Left ventricle myocardium inferior (tissue), 1 donor: ENCODE measurements at places on chromosomes 1 and 21. TPM values are rescaled to one million over a fixed set of nuclear protein-coding genes. Genes with fewer than 3 reads are reported as not detected.
A peak's percentile ranks its signal among the peaks of the same experiment; 100 is the strongest.

DNA sequence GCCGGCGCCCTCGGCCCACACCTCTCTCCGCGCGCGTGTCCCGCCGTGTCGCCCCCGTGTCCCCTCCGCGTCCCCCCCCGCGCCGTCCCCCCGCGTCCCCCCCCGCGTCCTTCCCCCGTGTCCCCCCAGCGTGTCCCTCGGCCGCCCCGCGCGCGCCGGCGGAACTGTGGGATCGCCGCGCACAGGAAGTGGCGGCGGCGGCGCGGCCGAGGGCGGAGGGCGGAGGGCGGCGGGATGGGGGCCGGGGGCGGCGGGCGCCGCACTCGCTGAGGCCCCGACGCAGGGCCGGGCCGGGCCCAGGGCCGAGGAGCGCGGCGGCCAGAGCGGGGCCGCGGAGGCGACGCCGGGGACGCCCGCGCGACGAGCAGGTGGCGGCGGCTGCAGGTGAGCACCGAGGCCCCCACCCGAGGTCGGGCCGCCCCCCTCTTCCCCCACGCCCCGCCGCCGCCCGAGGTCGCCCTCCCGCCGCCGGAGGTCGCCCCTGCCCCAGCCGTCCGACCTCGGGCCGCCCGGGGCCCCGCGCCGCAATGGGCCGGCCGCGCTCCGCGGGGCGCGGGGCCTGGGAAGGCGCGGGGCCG lies at the start of gene AGPAT3:
AGPAT3 (plus strand) TSS at position 262 of the 578 bp plus-strand sequence. CDS start 94,459 bp downstream, outside the sequence.
- peaks cover 67% of the 10 kb centered on the region for H3K4me1 ChIP-seq
- peak within 1 kb of the TSS; percentile 90 for H3K4me3 ChIP-seq
- no peaks in the 10 kb centered on the region for H3K36me3 ChIP-seq
- peak within 1 kb of the TSS; percentile 94 for H3K27ac ChIP-seq
- peak; percentile 36 for DNase-seq

GRCh38 chr1:14614341-14614740 lies 15.9 kb downstream of the KAZN start:
- no peak overlapping the region for H3K27ac ChIP-seq
- H3K4me1 ChIP-seq, result no peaks in the 10 kb centered on the region
- no peak overlapping the region for H3K4me3 ChIP-seq

DNA sequence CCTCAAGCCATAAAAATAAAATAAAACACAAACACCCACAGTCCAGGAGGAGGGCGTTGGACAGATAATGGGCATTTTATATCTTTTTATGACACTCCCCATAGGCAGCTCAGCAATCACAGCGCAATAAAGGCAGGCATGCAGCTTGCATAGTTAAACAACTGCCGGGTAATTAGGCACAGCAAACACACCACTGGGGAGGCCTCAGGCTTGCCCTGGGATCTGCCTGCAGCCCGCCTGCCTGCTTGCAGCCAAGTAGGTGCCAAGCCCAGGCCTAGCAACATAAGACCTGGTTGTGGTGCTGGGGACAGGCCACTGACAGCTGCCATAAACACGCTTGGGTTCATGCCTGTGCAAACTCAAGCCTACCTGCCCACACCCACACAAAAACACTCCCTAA lies 54.2 kb downstream of the DMAP1 start:
- no peak overlapping the region for H3K4me3 ChIP-seq
- no peaks in the 10 kb centered on the region for H3K27me3 ChIP-seq
- peaks cover 12% of the 10 kb centered on the region for H3K4me1 ChIP-seq
- DNase-seq, result no peak

DNA sequence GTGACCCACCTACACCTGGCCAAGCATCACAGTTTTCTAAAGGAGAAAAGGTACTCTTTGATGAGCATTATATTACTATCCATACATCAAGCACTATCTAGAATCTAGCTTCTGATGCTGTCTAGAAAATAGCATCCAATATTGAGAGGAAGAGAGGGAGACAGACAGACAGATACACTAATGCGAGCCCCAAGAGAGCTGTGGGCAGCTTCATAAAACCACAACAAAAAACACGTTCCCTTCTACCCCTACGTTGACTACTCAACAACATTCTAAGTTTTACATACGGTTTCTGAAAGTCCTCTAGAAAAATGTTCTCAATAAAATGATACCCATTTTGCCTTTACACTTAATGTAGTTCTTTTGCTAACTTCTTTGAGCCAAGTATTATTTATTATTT lies 221.8 kb downstream of the SLC45A1 start:
- DNase-seq, result no peak
- no peaks in the 10 kb centered on the region for H3K27me3 ChIP-seq
- H3K4me1 ChIP-seq, result peaks cover 8% of the 10 kb centered on the region
- H3K4me3 ChIP-seq, result no peak overlapping the region
- H3K36me3 ChIP-seq, result peaks cover 5% of the 10 kb centered on the region

- no peak overlapping the region for H3K4me3 ChIP-seq
- no peaks in the 10 kb centered on the region for H3K4me1 ChIP-seq
- H3K27me3 ChIP-seq, result peaks cover 8% of the 10 kb centered on the region
- no peaks in the 10 kb centered on the region for H3K36me3 ChIP-seq
Observed at GRCh38 chr1:171038284-171038683, 52.4 kb upstream of the FMO3 start.

DNA sequence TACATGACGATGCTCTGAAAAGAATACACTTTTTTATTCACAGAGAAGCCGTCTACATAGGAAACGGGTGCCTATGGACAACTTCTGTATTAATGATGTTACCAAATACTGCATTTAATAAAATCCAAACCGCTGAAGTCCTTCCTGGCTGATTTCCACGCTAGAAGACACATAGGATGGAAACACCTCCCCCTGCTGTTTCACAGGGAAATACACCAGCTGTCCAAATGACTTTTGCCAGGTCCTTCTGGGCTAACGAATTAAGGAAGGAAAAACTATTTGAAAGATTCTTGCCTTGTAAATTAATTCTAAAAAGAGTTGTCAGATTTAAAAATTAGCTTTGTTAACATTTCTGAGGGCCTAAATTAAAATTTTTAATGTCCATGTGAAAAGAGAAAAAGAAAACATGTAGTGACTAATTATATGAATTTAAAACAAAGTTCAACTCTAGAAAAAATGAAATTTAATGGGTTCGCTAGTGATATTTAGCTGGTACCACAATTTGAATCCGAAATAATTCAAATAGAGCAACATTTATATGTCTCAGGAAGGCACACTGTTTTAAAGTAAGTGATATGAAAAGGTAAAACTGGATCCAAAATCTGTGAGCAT lies 146.0 kb downstream of the RERE start:
- H3K27ac ChIP-seq, result peak overlapping the region; percentile 37
- H3K4me3 ChIP-seq, result no peak overlapping the region
- H3K4me1 ChIP-seq, result peaks cover 65% of the 10 kb centered on the region
- H3K36me3 ChIP-seq, result no peaks in the 10 kb centered on the region
- no peaks in the 10 kb centered on the region for H3K27me3 ChIP-seq

DNA sequence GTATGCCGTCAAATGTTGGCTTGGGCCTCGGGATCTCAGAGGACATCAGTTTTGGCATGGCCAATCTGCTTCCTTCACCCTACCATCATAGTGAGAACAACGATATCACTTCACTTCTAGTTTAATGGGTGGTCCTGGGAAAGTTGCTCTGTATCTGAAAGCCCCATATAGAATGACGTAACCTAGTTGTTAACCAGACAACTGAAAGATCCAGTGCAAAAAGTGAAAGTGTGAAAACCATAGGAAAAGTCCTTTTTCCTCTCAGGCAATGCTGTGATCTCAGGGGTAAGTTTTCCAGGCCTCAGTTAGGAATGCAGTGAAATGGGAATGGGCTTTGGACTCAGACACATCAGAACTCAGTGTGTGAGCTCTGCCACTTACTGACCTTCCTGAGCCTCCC lies 18.6 kb upstream of the ATP1B1 start:
- no peaks in the 10 kb centered on the region for H3K36me3 ChIP-seq
- H3K27me3 ChIP-seq, result no peaks in the 10 kb centered on the region
- H3K4me3 ChIP-seq, result no peak overlapping the region
- DNase-seq, result no peak
- H3K4me1 ChIP-seq, result peaks cover 21% of the 10 kb centered on the region
- H3K27ac ChIP-seq, result no peak overlapping the region

GRCh38 chr1:84573481-84573966 lies 716 bp downstream of the CTBS start:
- no peaks in the 10 kb centered on the region for H3K27me3 ChIP-seq
- H3K27ac ChIP-seq, result peak overlapping the region; percentile 94
- H3K4me1 ChIP-seq, result peaks cover 28% of the 10 kb centered on the region

GRCh38 chr1:14613926-14614325 lies 15.4 kb downstream of the KAZN start:
- no peaks in the 10 kb centered on the region for H3K36me3 ChIP-seq
- no peaks in the 10 kb centered on the region for H3K4me1 ChIP-seq
- no peak overlapping the region for H3K27ac ChIP-seq

DNA sequence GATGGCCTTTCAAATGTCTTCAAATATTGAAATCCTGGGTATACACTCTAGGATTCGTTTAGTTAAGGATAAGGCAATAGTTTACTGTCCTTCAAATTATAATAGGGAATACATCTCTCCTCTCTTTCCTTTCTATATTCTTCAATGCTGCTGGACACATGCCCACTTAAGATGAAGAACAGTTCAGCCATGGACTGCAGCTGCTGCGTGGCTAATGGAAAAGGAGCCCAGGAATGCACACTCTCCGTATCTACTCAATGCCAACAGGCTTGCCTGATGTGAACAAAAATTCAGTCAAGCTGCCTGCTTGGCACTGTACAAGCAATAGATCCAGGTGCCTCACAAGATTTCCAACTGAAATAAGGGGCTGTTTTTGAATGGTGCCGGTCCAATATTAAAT lies 321.2 kb upstream of the LYPLAL1 start:
- H3K27ac ChIP-seq, result no peak overlapping the region
- H3K27me3 ChIP-seq, result no peaks in the 10 kb centered on the region
- DNase-seq, result no peak
- no peak overlapping the region for H3K4me3 ChIP-seq

DNA sequence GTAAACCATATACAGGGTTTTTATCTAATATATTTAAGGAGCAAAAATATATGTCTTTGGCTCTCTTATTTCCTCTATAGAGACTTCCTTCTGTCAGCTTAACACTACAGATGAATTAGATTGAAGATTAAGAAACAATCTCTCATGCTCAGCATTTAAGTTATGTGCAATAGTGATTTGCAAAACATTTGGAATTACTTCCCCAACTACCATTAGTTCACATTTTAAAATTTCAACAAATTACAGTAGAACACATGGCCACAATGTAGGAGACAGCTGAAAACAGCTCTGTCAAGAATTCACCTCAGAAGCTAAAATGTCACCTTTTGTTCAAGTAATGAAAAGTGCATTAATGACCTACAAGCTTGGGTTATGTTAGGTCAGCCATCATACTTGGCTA lies 177.9 kb downstream of the EIF4G3 start:
- H3K4me1 ChIP-seq, result no peaks in the 10 kb centered on the region
- no peaks in the 10 kb centered on the region for H3K36me3 ChIP-seq
- H3K27ac ChIP-seq, result no peak overlapping the region
- H3K4me3 ChIP-seq, result no peak overlapping the region
- no peak for DNase-seq

- no peak for DNase-seq
- H3K27ac ChIP-seq, result no peak overlapping the region
- H3K27me3 ChIP-seq, result no peaks in the 10 kb centered on the region
Observed at GRCh38 chr1:200704986-200705500, 33.6 kb upstream of the CAMSAP2 start.

- H3K27ac ChIP-seq, result peak overlapping the region; percentile 9
- no peaks in the 10 kb centered on the region for H3K36me3 ChIP-seq
- DNase-seq, result peak; percentile 23
- H3K4me1 ChIP-seq, result peaks cover 15% of the 10 kb centered on the region
Observed at GRCh38 chr1:160837558-160838205, 25.0 kb downstream of the CD244 start.

GRCh38 chr21:32411350-32412161 lies 950 bp upstream of the EVA1C start:
- no peaks in the 10 kb centered on the region for H3K36me3 ChIP-seq
- H3K4me1 ChIP-seq, result peaks cover 69% of the 10 kb centered on the region
- no peaks in the 10 kb centered on the region for H3K27me3 ChIP-seq
- peak overlapping the region; percentile 100 for H3K27ac ChIP-seq
- peak overlapping the region; percentile 85 for H3K4me3 ChIP-seq

Gene STIL
- total RNA-seq, result 0.58 TPM

Gene RAP1GAP
- total RNA-seq, result 6.2 TPM

Gene KRTAP19-3
- total RNA-seq, result not detected

Gene LEFTY1
- total RNA-seq, result 0.55 TPM

Gene OR2T6
- not detected for total RNA-seq

Gene PAQR6
- total RNA-seq, result 0.47 TPM

Gene ATAD3A
- total RNA-seq, result 19.4 TPM
